NCI-H1930 (cell line): ENCODE measurements at places on chromosomes 5 and 9.

DNA sequence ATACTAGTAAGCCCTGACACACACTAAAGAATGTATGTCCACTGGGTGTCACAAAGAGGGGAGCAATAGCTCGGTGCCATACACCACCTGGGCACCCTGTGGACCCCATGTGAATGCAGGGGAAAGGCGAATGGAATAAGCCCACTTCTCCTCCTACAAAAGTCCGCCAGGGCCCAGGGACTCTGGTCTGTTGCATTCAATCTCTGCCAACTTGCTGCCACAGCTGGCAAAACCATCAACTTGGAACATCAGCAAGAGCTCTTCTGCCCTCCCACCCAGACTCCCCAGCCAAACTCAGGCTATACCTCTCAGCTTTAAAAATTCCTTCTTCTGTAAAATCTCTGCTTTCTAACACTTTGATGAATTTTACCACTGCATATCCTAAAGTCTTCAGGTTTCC, 54.5 kb downstream of the PFDN1 start:
- no peak for DNase-seq

- DNase-seq, result no peak
Measured at GRCh38 chr9:114274217-114274616, 48.7 kb upstream of the ORM1 start.

- no peak for DNase-seq
Measured at GRCh38 chr9:138052322-138052615, 174.7 kb downstream of the CACNA1B start.

- no peak for DNase-seq
Measured at GRCh38 chr5:111635151-111635902, 121.7 kb downstream of the NREP start.
